ENCODE measurements at places on chromosomes 2 and 18. TPM values are rescaled to one million over a fixed set of nuclear protein-coding genes. Genes with fewer than 3 reads are reported as not detected.
A peak's percentile ranks its signal among the peaks of the same experiment; 100 is the strongest.

Gene ERICH2
- 0.22 TPM for polyA plus RNA-seq

GRCh38 chr2:105450471-105450870 is 51.6 kb upstream of the FHL2 start:
- DNase-seq: no peak

Gene SIX3
- polyA plus RNA-seq: not detected

GRCh38 chr2:237662671-237663093 is 35.3 kb downstream of the LRRFIP1 start:
- DNase-seq: peak; percentile 87

- no peak for DNase-seq
Observed at GRCh38 chr2:215499331-215499730, 63.5 kb upstream of the FN1 start.

Gene COL4A4
- polyA plus RNA-seq: 1.3 TPM

DNA sequence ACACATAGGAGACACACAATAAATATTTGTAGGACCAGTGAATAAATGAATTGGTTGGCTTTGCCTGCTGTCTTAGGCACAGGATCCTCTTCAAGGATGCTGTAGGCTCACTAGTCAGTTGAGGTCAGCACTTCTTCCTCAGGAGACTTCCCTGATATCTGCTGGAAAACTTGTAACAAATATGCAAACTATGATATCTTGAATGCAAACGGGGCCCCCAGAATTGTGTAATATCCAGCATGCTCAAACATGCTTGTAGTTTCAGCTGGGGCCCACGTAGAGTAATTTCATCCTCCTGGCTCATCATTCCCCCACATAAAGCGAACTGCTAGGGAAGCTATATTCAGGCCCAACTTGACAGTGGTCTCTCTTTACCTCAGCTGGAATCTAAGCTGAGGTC is 43.6 kb downstream of the POLE4 start:
- no peak for DNase-seq

DNA sequence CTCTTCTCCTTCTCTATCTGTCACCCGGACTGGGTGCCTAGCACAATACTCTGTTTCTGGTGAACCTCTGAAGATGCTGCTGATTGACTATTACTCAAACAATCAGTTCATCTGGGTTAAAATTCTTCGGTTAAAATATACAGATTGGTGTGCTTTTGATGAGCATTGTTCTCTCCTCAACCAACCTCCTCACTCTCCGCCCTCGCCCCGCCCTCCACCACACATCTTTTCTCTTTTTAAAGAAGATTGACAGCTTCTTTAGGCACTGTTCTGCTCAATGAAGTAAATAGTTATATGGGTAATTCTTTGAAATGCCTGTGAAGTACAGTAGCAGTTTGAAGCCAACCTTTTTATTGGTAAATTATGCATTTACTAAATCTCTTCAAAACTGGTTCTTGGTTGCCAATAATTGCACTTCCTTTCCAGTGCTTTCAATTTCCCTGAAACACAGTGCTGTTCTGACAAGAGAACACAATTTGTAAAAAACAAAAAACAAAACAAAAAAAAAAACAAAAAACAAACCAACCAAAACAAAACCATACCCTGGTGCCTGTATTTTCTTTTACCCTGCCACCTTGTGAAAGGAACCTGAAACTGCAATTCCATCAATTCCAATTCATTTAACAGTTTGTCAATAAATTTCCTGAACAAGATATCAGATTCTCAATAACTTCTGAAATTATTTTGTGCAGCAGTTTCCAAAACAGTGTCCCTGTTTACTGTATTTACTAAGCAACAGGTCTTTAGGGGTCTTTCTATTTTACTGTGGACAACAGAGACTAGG is 188.6 kb downstream of the LRP1B start:
- DNase-seq: no peak

Gene AKAIN1
- polyA plus RNA-seq: not detected

DNA sequence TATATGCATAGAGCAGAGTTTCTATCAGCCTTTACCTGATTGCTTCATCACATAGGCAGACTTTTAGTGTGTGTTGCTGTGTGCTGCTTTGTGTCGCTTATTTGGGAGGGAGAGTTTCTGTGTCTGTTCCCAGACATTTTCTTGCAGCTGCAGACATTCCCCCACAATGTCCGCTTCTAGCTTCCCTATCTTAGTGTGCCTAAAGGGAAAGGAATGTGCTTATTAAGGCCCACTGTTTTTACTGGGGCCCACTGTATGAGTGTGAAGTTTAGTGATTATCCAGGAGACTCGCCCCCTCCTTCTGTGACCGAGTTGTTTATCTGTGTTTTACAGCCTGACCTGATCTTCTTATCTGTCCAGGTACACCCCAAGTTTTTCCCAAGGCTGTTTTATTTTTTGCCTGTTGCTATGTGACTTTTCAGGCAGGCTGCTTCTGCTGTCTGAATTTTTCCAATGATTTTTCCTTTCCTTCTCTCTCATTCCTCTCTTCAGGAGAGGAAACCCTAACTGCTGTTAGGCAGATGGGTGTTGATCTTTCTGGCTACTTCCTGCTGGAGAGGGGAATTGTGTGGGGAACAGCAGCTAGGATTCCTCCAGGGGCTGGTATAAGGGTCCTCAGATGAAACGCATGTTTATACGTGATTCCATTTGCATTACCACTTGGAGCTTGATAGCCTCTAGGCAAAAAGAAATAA is 47.6 kb downstream of the STK17B start:
- no peak for DNase-seq

DNA sequence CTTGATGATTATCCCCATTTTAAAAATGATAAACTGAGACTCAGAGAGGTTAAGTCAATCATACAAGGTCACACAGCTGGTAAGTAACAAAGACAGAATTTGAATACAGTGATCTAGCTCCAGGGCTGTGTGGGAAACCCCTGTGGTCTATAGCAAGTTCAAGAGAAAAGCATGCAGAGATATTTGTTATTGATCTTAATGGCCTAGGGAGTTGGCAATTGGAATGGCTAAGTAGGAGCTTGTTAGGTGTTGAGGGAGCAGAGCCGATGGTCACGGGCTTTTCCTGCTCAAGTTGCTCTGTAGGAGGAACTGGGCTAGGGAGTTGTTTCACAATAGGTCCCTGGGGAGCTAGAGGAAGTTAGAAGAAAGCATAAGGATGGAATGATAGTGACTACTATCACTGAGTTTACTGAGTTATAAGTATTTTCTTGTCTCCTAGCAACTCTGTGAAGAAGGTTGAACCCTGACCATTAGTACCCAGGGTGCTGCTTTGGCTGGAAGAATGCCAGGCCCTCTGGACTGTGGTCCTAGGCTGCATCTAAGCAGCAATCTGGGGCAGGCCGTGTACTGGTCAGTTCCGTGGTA is 30.0 kb downstream of the RNF125 start:
- peak; percentile 54 for DNase-seq

DNA sequence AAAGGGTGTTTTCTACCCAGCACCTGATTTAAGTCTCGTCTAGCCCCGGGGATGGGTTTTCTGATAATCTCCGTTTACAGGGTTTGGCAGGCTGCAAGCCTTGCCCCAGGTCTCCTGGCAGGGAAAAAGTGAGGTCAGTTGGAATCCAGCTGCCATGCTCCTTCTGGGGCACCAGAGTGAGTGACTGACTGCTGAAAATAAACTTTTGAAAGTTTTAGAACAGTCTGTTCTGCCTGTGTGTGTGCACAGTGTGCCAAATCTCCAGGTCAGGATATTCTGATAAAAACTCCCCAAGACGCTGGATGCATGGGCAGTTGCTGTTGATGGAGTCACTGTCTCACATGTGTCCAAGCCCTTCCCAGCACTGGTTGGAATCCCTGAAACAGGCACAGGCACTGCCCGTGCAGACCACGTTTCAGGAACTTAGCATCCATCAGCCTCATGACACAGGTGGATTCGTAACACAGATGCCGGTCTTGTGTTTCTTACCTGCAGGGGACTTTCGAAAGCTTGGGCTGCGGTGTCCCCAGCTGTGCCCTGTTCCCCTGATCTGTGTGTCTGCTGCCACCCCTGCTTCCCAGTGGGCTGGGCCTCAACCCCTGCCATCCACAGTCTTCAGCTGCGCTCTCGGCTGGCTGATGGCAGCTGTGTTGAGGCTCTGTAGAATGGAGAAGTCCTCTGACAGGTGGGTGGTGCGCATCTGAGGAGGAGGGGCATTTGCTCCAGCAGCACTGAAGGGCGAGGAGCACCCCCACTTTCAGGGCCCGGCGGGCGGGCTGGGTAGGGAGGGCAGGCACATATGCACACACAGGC is 65.0 kb downstream of the SH3RF3 start:
- DNase-seq: no peak

Gene NEU2
- polyA plus RNA-seq: not detected

GRCh38 chr2:2134037-2134436 is 197.0 kb downstream of the MYT1L start:
- DNase-seq: no peak

DNA sequence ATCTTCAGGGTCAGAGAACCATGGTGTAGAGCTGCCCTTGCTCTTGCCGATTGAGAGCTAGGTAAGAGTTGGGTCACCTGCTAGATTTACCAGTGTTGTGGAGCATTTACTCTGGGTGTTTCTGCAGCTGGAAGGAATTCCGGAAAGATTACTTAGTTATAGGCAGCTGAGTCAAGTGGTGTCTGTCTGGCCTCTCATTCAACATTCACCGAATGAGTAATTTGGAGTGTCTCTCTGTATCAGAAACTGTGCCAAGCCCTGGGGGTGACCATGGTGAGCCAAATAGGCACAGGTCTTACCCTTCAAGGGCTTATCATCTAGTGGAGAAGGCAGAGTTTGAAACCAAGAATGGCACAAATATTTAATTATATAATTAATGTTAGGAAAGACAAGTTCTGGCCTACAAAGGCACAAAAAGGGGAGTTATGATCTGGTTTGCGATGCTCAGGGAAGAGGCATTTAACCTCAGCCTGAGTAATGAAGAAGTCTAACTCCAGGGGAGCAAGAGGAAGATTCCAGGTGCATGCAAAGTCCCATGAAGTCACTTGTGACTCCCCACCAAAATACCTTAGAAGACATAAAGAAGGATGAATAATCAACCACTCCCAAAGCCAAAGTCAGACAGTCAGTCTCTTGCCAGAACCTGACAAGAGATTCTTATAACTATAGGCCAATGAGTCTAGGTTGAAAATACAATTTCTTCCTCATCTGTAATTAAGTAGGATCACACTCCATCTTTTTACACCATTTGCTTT is 12.5 kb downstream of the SETBP1 start:
- DNase-seq: no peak

Gene SLC14A1
- 16.0 TPM for polyA plus RNA-seq

Gene SPEG
- polyA plus RNA-seq: 64.8 TPM

Gene SERPINB11
- polyA plus RNA-seq: not detected

- DNase-seq: no peak
Observed at GRCh38 chr2:65922030-65922429, 489.6 kb upstream of the SPRED2 start.

Gene GULP1
- polyA plus RNA-seq: 1.1 TPM

DNA sequence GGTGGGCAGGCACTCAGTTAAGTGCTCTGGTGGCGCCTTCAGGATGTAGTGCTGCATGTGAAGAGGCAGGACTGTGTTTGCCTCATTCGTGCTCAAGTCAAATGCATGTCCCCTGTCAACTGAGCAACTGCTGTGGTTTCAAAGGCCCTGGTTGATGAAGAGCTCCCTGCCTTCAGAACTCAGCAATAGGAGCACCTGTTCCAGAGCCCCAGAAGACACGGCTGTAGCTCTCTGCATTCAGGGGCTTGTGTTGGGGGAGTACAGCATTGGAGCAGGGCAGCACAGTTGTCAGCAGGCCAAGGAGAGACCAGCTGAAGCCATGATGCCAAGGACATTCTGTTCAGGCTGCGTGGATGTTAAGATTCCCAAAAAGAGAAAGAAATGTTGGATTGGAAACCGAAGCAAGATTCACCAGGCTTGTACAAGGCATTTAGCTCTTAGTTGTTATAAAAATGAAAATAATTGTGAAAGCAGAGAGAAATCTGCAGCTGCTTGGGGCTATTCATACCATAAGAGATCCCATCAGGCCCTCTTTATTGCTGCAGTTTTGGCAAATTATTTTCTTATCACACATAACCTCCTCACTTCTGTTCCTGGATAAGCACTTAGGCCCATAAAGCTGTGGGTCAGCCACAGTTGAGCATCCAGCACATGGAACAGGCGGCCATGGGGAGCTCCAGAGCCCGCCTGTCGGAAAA is 252.4 kb upstream of the ZNF521 start:
- DNase-seq: no peak

- no peak for DNase-seq
Observed at GRCh38 chr2:177044671-177045070, 167.9 kb upstream of the HNRNPA3 start.

GRCh38 chr2:182980115-182980514 is 58.1 kb downstream of the NCKAP1 start:
- no peak for DNase-seq

GRCh38 chr2:65292106-65292400 is 64.4 kb downstream of the ACTR2 start:
- DNase-seq: no peak

Gene AQP12B
- polyA plus RNA-seq: not detected

DNA sequence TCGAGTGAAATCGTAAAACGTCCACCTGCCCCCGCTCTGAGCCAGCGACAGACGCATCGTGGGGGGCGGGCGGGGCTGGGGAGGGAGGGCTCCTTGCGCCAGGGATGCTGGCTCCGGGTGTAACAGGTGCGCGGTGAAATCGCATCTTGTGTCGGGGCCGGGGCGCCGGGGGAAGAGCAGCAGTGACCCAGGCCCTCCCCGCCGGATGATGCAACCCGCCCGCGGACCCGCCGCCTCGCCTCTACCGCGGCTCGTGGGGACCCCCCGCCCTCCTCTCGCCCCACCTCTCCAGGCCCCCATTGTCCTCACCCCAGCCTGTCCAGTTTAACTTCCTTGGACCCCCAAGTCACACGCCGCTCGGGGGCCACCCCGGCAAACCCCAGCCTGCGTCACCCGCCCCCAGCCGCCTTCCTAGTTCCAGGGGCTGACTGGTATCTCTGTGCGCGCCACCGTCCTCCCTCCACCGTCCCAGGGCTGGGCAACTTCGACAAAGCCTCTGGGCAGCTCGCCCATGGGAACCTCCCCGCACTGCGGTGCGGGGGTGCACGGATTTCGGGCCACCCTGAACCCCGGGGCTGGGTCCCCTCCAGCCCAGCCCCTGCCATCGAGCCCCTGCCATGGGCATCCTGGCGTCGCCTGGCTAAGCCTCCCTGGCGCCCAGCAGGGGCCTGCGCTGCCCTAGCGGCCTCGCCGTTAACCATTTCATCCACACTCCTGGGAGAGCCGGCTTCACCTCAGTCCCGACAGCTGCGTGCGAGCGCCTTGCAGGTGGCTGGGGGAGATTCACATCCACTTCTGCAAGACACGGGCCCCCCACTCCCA is 799 bp upstream of the KIF1A start:
- no peak for DNase-seq

Gene CCDC141
- 19.1 TPM for polyA plus RNA-seq

GRCh38 chr2:161076936-161077335 is 83.3 kb upstream of the TANK start:
- DNase-seq: no peak

DNA sequence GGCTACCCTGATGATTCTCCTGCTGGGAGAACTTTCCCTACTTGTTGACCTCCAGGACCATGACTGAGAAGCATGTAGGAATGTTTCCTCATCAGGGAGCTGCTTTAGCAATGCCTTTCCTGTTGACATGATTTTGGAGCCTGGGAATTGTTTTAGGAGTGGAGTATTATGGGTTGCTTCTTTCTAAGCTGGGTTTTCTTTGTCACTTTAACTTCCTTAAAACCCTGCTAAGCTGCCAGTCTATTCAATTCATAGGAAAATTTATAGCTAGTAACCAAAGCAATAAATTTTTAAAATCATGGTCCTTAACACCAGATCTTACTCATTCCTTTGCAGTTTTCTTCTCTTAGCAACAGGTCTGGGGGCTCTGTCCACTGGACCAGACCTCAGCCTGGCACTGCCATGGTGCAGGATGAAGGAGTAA is 125.6 kb upstream of the TACR1 start:
- DNase-seq: no peak
